ENCODE measurements at places on chromosomes 12 and 14.

DNA sequence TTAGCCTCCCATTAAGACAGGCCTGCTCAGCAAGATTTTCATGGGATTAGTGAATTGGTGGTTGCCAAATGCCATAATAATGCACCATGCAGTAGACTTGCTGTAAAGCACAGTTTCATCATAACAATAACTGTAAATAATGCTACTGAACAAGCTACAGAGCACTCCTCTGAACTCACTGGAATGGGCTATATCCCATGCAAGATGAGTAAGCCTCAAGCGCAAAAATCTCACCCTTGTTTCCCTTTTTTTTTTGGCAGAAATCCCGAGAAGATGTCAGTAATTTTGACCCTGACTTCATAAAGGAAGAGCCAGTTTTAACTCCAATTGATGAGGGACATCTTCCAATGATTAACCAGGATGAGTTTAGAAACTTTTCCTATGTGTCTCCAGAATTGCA is 145.9 kb upstream of the HIF1A start:
- no peak for DNase-seq

DNA sequence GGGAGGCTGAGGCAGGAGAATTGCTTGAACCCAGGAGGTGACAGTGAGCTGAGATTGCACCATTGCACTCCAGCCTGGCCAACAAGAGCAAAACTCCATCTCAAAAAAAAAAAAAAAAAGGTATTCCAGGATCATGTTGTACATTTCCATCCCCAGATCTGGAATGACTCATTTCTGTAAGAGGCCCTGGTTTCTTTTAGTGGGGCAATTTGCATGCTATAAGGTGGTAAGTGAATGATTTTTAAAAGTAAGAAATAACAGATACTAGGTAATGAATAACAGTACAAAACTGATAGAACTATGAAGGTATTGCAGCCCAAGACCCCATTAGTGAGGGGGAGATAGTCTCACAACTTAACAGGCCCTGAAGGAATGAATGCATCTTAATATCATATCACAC is 17.7 kb upstream of the ADCK1 start:
- no peak for DNase-seq

DNA sequence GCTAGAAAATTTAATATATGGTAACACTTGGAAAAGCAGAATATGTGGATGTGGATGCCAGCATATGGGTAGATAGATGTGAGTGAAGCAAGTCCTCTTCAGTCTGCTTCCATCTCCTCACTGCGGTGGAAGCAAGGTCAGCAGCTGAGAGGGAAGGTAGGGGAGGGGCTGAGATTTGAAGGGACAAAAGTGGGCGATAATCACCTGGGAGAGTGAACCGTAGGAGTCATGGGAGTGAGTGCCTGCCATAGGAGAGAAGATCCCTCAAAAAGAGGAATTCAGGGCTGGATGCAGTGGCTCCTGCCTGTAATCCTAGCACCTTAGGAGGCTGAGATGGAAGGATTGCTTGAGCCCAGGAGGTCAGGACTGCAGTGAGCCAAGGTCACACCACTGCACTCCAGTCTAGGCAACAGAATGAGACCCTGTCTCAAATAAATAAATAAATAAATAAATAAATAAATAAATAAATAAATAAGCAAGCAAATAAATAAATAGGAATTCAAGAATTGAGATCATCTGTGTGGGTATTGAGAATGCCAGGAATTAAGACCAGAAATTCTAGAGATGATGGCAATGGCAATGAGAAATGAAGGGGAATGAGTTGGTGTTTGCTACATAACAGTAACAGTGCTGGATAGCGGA is 123.4 kb downstream of the BICD1 start:
- DNase-seq = peak; percentile 70

DNA sequence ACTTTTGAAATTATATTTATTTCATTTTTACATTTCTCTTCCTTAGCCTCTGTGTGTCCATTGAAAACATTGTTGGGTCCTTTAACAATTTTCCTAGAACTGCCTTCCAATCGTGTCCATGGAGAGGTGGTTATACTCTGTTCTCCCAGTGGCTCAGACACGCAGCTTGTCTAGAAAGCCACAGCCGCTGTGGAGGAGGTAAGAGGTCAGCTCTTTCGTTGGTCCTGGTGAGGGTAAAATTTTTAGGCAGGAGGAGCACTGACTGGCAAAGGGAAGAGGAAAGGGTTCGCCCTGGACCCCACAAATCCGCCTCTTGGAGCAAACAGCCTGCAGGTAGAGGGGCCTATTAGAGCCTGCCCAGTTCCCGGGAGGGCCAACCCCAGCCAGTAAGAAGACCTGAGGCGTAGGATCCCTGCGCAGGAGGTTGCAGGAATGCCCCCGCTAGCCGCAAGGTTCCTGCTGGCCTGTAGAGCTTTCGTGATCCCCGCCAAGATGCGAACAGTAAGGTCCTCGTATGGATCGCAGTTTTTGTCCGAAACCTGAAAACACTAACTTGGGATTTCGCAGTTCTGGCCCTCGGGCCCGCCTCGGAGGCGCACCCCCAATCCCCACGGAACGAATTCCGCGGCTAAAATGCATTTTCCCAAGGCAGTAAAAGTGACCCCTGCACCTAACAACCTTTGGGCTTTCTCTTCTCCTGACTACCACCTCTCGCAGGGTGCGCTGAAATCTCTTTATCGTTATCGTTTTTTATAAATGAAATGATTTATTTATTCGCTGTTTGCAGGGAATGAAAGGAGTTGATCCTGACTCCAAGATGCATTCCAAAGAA is 7.5 kb upstream of the PAX9 start:
- DNase-seq = no peak

- no peak for DNase-seq
Measured at GRCh38 chr14:34258318-34258717, 203.7 kb downstream of the SPTSSA start.

GRCh38 chr12:85920324-85920947 is 46.3 kb downstream of the NTS start:
- peak; percentile 32 for DNase-seq

DNA sequence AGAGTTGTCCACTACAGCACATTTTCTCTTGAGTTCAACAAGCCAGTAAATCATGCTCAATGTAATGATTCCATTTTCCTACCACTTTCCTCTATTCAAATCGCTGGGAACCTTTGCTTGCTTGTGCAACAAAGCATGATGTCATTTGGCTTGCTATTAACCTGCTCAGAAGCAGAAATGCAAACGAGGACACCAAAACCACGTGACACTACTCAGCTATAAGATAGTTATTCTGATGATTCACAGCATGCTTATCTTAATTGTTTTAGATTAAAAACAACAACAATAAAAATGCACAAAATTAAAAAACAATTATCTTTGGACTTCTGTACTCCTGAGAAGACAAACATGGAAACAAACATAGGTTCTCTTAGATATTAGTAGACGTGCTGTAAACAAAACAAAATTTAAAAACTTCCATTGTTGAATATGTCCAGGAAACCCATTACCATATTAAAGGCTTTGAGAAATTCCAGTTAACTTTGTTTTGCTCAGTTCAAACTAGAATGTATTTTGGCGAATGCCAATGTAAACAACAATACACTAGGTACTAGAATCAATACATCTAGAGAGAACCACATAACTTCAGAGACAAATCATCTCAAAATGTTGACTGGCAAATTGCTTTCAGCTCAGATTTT is 77.5 kb upstream of the KRAS start:
- no peak for DNase-seq

DNA sequence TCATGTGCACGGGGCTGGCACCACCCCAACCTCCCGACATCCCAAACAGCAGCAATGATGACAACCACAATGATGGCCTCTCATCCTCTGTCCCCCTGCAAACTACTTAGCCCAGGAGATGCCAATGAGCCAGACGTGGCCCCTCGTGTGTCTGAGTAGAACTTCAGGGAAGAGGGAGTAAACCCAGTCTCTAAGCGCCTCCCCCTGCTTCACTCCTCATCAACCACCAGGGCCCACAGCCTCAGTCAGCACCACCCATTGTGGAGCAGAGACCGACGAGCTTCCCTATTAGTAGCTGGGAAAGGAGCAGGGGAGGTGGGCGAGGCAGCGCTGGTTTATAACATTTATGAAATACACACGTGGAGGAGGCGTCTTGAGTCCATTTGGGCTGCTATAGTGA is 182.7 kb upstream of the SFSWAP start:
- no peak for DNase-seq

DNA sequence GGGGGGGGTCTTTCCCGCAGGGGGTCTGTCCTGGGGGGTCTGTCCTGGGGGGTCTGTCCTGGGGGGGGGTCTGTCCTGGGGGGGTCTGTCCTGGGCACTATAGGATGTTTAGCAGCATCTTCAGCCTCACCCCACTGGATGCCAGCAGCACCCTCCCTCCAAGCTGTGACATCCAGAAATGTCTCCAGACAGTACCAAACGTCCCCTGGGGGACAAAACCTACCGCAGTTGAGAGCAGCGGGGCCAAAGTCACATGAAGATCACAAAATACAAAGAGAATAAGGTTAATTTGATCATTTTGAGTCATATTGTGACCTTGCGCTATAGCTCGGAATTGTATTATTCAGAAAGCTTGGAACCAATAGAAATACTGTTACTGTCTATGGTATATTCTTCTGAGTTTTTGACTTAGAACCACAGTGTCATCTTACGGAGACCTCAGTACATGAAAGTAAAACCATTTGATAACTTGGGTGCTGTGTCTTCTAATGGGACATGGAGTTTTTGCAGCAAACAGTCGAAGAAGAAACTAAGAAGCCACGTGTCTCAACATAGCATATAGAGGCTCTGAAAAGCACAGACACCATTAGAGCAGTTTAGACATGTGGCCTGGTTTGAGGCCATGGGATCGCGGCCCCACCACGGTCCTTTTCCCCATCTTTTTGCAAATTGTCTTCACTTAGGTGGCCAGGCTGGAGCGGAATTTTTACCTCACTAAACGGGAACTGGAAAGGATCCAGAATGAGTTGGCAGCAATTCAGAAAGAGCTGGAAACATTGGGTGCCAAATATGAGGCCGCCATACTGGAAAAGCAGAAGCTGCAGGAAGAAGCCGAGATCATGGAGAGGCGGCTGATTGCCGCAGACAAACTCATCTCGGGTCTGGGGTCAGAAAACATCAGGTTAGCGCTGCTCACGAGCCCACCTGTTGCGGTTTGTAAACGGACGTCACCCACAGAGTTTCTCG is 59.9 kb downstream of the CCDC92 start:
- DNase-seq = peak; percentile 37

- no peak for DNase-seq
Measured at GRCh38 chr12:109836916-109837315, 3.7 kb upstream of the TRPV4 start.

- no peak for DNase-seq
Measured at GRCh38 chr14:53006931-53007562, 56.2 kb upstream of the FERMT2 start.

DNA sequence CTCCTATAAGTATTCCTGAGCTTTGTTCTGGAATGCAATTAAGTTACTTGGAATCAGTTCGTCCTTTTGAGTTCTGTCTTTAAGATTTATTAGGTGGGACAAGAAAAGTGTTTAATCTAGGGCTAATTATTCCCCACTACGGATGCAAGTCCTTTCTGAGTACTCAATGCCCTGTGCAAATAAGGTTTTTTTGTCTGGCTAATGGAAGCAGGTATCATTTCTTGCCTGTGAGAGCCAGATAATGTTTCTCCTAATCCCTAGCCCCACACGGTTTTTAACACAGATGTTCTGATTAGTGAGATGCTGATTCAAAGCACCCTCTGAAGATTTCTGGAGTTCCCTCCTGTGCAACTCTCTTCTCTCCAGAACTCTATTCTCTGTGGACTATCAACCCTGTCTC is 296.6 kb upstream of the PRICKLE1 start:
- DNase-seq = peak; percentile 52

GRCh38 chr14:96085369-96085768 is 46.2 kb downstream of the C14orf132 start:
- no peak for DNase-seq

DNA sequence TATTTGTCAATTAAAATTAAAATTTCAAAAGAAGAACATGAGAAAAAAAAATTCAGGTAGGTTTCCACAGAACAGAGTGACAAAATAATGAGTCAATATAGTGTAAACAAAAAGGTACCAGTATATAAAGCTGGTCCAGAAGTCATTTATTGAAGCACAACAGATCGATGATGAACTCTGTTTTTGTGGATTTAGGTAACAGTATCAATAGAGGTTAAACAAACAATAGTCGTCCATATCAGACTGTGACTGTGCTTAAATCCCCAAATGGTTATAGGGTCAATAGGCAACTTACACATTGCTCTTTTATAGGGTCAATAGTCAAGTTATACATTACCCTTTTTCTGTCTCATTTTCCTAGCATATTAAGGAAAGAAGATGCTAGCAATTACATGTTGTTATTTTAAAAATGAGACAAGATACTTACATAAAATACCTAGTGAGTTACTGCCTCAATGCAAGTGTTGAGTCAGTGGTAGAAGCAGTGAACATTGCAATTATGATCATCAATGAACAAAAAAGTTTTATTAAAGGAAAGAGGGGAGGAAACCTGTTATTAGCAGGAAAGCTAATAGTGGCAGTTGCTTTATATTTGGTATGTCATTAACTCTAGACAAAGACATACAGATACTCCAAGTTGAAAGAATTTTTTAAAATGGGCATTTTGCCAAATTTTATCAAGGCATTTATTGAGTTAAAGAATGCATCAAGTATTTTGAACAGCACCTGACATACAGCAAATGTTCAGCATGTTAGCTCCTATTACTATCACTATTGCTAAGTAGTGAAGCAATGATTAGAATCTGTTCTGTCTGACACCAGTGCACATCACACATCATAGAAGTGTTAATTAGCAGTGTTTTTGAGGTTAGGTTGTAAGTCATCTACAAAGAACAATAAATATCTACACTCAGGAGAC is 102.9 kb downstream of the CCER1 start:
- DNase-seq = no peak

DNA sequence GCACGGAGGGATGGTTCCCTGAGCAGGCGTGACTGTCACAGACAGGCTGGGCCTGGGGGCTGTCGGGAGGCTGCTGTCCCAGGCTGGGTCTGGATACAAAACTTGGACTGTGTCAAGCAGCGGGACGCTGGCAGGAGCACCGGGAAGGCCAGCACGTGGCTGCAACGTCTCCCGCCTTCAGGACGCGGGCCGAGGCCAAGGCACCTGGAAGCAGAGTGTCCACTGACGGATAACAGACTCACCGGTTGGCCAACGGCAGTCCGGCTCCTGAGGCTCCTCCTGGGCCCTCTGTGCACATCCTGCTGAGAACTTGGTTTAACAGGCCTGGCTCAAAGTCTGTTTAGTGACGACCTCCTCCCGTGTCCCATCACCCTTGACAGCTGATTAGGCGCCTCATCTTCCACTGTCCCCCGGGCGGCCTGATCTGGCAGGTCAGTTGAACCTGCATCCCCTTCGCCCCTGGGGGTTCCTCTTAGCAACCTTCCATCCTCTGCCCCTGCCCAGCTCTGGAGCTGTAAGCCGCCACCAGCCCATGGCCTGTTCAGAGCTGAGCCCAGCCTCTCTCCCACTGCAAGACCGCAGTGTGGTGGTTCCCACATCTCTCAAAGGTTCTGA is 2.5 kb downstream of the XRCC3 start:
- no peak for DNase-seq

GRCh38 chr14:68586896-68587751 is 205.7 kb downstream of the ZFP36L1 start:
- no peak for DNase-seq

DNA sequence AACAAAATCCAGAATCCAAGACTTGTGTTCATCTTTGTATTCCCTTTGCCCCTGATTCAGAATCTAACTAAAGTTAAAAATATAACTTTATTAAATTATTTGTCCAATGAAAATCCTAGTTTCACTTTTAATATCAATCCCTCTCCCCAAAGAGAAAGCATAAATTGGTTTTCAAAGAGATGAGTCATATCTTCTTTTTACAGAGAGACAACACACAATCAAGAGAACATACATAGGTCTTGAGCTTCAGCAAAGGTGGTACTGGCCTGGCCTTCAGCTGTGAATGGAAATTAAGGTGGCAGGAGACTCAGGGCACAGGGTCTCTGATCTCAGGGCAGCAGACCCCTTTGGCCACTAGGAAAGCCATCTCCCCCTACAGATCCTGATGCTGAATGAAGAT is 4.3 kb upstream of the ASCL1 start:
- no peak for DNase-seq
